ENCODE measurements at places on chromosomes 1 and 21. TPM values are rescaled to one million over a fixed set of nuclear protein-coding genes. Genes with fewer than 3 reads are reported as not detected.
A peak's percentile ranks its signal among the peaks of the same experiment; 100 is the strongest.

- peak; percentile 88 for DNase-seq
Observed at GRCh38 chr1:21909787-21910503, 27.2 kb downstream of the HSPG2 start.

DNA sequence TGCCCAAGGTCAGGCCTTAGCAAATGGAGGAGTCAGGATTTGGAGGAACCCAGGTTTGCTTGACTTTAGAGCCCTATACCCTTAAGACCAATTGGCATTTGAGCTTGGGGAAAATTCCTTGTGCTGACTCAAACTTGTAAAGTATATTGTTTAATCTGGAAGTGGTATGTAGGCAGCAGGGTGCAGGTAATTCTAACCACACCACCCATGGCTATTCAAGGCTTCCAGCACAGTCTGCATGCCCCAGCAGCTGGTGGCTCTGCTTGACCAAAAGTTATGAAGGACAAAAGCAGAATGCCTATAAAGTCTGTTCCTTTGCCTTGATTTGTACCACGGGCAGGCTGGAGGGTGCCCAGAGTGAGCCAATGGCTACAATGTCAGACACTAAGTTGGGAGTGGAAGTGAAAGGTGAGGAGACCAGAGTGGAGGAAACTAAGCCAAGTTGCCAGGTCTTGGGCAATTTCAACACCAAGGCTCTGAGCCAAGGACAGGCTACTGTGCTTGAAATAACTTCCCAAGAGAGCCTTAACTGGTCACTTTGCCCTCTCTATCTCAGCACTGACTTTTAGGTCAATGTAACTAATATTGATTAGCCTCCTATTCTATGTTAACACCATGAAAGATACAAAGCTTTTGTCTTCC is 4.7 kb upstream of the G0S2 start:
- no peak for DNase-seq

DNA sequence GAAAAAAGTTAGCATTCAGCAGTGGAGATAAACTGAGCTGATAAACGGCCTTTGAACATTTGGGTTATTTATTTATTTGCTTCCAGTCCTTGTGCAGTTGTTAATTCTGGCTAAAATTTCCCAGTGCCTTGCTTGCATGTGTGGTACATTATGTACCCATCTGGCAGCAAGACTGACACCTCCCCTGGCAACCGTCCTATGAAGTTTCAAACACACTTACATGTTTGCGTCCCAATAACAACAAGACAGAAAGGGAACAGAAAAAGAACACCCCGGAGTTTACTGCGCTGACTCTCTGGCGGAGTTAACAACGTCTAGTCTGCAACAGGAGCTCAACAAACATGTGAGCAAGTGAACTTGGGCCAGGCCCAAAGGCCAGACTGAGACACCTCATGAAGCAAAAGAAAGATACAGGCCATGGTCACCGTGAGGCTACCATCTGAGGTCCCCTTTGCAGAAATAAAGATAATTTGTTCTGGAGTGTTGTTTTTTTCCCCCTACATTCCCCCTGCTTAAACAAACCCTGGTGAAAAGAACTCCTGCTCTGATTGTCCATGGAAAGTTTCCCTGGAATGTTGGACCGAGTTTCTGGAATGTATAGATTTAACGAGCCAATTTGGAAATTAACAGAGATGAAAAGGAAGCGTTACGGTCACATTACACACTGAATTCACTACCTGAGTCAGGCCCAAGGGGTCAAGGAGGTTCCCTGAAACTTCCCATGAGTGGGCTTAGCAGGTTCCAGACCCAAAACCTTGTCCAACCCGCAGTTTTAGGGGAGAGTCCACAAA is 33.4 kb downstream of the TRABD2B start:
- no peak for DNase-seq

DNA sequence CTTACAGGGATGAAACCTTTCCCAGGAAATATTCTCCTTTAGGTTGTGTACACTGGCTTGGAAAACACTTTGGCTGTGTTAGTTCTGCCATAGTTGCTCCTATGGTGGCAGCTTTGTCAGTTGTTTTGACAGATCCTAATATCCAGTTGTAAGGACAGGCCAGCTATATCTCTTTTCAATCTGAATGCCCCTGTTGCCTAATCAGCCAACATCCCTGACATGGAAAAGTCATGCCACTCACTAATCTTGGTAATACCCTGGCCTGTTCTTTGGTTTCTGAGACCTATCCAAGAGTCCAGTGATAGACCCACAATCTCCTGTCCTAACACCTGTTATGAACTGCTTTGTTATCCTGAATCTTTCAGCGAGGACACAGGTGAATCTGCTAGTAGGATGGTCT is 148.8 kb downstream of the MRPL39 start:
- no peak for DNase-seq

GRCh38 chr1:119731741-119732430 is 20.2 kb downstream of the PHGDH start:
- DNase-seq = no peak

GRCh38 chr1:53549287-53549686 is 90.1 kb downstream of the DMRTB1 start:
- no peak for DNase-seq

Gene KIAA1614
- total RNA-seq = 9.7 TPM

Gene TAL1
- total RNA-seq = 0.08 TPM

Gene TINAGL1
- total RNA-seq = 99.8 TPM

Gene CELA2A
- not detected for total RNA-seq

Data from fibroblast of the aortic adventitia (primary cell).